ENCODE measurements at places on chromosomes 7 and 10.

DNA sequence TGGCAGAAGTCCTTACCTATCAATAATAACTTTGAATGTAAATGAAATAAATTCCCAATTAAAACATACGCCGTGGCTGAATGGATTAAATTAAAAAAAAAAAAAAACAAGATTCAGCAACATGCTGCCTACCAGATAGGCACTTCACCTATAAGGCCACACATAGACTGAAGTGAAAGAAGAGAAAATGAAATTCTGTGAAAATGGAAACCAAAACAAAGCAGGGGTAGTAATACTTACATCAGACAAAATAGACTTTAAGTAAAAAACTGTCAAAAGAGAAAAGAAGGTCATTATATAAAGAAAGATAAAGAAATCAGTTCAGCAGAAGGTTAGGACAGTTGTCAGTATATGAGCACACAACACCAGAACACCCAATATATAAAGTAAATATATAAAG is 55.3 kb downstream of the TCAF1 start:
- no peak for DNase-seq

DNA sequence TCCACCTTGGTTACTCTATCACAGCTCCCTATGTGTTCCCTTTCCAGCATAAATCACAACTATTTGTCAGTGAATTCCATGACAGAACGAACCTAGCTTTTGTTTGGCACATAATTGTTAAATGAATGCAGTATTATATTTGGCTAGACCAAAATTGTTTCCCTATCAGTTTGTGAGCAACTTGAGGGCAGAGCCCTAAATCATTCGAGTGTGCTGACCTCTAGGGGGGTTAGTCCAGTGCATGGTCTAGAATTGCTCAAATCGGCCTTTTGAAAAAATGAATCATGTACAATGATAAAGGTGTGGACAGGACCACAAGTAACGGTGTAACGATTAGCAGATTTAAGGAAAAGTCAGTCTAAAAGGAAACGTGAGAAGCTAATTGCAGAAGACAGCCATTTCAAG is 475 bp upstream of the NRBF2 start:
- no peak for DNase-seq

- no peak for DNase-seq
Observed at GRCh38 chr10:45433716-45434469, 59.9 kb downstream of the ALOX5 start.

DNA sequence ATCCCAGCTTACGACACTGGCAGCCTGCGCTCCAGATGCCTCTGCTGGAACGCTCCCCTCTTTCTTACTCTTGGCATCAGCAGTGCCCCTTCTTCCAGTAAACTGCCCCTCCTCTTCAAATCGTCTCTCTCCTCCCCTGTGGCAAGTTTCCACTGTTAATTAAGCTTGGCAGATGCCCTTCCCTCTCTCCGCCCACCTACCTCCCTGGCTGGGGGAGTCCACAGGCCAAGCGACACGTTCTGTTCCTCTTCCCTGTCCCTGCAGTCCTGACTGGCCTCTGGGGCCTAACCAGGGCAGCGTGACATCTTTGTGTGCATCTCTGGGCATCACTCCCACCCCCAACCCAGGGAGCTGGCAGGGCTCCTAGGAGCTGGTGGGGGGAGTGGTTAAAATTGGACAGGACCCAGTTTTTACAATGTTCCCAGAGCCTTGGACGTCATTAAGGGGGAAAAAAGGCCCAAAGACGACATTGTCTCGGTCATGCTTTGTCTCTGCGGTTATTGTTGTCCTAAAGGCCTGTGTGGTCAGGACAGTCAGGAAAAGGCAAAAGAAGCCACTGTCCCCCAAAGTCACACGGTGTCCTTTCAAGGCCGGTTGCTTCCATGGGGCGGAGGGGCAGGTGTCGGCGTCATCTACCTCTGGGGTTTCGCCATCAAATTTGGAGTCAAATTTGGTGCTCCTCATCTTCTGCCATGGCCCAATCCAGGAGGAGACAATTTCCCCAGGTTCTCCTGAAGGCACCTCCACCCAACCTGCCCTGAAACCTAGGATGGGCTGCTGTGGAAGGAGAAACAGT is 54.2 kb downstream of the DLG5 start:
- DNase-seq: no peak

- no peak for DNase-seq
Observed at GRCh38 chr7:87398446-87398845, 53.0 kb downstream of the CROT start.

DNA sequence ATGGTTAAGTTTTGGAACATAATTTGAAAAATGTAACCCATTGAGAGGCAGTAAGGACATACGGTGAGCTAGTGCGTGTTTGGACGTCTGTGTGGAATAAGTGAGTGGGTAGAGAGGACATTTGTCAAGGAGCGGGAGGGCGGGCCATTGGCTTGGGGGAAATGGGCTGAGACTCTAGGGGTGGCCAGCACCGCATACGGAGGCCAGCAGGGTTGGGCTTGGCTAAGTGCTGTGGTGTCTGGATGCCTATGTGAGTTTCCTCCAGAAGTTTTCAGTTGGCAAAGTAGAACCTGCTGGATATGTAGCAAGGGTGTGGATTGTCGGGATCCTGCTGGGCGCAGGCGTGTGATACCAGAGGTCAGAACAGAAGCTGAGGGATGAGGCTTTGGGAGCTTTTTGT is 103.0 kb downstream of the TCF7L2 start:
- DNase-seq: no peak

GRCh38 chr7:147510923-147511322 is 1079.6 kb upstream of the C7orf33 start:
- no peak for DNase-seq

DNA sequence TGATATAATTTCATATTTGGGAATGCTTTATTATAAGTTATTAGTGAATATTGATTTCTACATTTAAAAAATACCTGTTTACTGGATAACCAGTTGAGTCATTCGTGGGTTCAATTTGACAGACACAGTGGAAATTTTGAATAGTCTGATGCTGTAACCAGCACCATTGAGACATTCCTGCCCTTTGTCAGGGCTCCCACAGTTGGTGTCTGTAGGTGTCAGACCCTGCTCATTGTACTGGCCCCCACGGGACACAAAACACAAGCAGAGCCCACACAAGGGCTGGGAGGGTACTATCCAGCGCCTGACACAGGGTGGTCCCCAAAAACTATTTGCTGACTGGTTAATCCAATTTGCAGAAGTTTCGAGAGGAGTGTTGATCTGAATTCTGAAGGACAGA is 35.9 kb downstream of the EEPD1 start:
- no peak for DNase-seq

- no peak for DNase-seq
Observed at GRCh38 chr7:129729511-129729910, 118.0 kb downstream of the NRF1 start.

DNA sequence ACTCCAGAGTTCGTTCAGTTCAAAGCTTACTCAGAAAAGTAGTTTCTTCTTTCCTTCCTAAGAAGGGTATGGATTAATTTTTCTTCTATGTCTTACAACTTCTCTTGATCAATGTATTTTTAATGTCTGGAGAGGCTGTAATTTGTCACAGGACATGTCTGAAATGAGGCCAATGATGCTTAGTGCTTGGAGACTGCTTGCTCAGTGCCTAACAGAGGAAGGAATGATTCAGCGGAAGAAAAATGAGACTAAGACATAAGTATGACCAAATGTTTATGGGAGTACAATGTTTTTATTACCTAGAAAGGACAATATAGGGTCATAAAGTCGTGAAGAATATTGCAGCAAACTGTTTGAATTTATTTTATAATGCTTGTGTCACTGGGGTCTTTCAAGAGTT is 43.3 kb downstream of the GPR37 start:
- DNase-seq: peak; percentile 0

- peak; percentile 78 for DNase-seq
Observed at GRCh38 chr7:91264924-91265681, 870 bp downstream of the FZD1 start.

GRCh38 chr10:33661580-33662336 is 327.3 kb upstream of the NRP1 start:
- DNase-seq: peak; percentile 49

GRCh38 chr10:101141616-101142532 is 10.8 kb downstream of the TLX1 start:
- peak; percentile 87 for DNase-seq

DNA sequence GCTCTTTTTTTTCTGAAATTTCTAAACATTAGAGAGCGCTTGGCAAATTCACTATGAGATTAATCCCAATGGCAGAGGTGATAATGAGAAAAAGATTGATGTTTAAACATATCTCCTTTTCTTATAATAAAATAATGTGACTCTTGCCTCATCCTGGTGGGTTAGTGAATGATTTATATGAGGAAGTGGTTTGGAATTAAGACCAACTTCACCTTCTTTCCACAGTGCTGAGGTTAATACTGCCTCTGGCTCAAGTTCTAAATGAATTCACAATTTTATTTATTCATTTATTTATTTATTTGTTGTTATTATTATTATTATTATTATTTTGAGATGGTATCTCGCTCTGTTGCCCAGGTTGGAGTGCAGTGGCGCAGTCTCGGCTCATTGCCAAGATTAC is 40.5 kb upstream of the ADO start:
- no peak for DNase-seq

DNA sequence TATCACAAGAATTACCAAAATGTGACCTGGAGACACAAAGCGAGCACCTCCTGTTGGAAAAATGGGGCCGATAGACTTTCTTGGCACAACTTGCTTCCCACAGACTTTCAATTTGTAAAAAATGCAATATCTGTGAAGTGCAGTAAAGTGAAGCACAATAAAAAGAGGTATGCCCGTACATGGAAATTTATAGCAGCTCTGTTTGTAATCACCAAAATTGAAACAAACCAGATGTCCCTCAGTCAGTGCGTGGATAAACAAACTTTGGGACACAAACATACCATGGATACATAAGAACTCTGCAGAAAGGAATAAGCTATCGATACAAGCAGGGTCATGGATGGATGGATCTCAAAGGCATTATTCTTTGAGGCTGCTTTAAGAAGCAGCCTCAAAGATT is 33.6 kb downstream of the ARID5B start:
- DNase-seq: no peak

- no peak for DNase-seq
Observed at GRCh38 chr10:52346394-52347326, 32.6 kb downstream of the DKK1 start.

DNA sequence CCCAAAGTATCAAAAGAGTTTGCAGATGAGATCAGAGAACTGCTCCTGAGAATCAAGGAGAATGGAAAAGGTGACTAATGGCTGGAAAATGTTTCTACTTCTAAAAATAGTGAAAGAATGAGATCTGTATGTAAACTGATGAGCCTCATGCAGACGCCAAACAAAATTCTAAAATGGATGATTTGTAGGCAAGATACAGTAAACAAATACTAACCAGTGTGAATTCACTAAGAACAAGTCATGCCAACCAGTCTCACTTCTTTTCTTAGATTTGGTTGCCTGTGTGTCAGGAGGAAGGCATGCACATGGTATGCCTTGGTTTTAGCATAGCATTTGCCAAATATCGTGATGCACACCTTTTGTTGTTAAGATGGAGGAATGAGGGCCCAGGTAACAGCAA is 94.9 kb upstream of the PIK3CG start:
- peak; percentile 87 for DNase-seq

DNA sequence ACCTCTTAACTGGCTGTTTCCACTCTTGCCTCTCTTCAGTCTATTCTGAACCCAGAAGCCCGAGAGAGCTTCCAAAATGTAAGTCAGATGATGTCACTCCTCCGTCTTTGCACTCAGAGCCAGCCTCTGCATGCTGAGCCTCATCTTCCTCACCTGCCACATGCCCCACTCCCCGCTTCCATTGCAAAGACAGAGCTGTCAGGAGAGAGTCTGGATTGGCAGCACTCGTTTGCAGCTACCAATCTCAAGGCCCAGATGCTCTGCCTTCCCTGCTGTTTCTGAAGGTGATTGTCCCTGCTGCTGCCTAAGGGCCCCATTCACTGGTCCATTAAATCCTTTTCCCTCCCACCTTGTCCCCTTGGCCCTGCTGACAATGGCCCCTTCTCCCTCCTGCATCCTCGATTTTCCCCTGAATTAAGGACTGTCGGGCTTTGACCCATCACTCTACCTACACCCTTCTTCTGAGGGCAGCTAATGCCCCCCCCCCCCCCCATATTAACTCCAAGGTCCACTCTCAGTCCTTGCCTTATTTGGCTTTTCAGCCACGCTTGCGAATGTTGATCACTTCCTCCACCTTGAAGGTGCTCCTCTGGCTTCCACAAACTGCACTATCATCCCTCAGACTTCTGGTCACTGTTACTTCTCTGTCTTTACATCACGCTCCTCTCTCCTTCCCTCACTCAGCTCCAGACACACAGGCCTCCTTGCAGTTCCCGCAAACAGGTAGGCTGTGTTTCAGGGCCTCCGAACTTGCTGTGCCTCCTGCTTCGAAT is 98.5 kb downstream of the CHN2 start:
- no peak for DNase-seq

DNA sequence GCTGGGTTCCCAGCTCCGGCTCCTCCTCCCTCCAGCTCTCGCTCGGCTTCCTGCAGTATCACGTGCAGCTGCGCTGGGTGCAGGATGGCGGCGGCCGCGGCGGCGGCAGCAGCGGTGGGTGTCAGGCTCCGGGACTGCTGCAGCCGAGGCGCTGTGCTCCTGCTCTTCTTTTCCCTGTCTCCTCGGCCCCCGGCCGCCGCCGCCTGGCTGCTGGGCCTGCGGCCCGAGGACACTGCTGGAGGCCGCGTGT is at the start of gene CNNM1:
Gene CNNM1, plus strand, starts transcription at position 53 of the 250 bp plus-strand sequence. Its CDS starts 32 bp downstream, at position 85.
- DNase-seq: peak; percentile 5

GRCh38 chr7:28276298-28276697 is 95.7 kb upstream of the JAZF1 start:
- no peak for DNase-seq

DNA sequence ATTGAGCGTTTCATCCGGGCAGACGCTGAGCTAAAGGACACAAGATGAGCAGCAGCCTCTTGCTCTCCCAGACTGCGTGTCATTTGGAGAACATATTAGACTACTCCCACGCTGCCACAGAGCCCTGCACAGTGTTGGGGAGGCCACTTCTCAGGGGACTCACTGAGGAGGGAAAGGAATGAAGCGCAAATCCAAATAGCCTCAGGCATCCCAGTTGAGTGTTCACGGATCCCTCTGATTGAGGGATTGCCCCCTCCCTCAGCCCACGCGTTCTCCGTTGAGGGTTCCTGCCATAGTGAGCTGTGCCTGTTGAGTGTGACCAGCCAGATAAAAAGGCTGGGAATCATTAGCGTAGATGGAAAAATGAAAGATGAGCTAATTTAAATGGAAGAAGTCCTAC is 563.4 kb downstream of the ACTR3B start:
- DNase-seq: no peak

DNA sequence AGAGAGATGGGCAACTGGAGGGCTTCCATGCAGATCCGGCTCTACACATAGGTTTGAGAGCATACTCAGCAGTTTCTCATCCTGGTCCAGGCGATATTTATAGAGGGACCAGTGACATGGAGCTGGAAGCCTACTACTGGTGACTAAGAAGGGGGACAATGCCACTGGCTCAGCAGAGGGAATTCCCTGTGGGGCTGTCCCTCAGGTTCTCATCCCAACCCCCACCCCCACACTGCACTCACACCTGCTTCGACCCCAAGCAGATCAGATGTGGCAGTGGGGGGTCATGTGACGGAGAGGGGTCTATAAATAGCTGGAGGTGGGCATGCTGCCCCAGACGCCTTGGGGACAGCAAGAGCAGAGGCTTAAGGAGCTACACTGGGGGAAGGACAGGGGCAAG is at the start of gene CLCN1:
Gene CLCN1, plus strand, starts transcription at position 336 of the 400 bp plus-strand sequence. CDS start 102 bp downstream, outside the sequence.
- DNase-seq: no peak

- DNase-seq: no peak
Observed at GRCh38 chr7:124440081-124440480, 325.5 kb downstream of the GPR37 start.
